ENCODE measurements at places on chromosomes 3 and 15.

DNA sequence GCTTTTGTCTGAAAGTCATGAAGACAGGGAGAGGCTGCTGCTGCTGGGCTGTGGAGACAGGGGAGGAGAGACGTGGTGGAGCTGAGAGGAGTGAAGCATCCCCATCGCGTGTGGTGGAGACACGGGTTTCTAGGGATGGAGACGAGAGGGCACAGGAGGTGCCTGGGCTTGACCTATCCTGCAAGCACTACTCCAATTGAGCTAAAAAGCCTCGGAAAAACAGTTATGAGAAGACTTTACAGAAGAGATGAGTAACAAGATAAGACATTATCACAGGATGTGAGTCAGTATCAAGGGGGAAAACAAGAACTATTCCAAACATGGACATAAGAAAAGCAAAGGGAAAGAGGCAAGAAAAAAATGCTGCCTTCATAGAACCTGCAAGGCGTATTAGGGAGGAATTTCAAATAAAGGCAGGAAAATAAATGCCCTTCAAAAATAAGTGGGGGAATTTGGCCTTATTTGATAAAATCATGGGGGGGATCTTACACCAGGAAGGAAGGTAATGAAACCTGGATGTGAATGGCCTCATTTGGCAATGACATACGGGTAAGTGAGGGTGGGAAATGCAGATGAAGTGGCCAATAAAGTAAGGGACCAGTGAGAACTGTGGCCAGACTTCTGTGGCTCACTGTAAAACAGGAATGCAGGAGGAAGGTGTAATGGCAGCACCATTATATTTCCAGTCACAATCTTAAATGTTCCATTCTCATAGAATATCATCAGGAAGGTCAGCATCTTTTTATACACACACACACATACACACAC is 97.9 kb downstream of the PLD1 start:
- DNase-seq = no peak

DNA sequence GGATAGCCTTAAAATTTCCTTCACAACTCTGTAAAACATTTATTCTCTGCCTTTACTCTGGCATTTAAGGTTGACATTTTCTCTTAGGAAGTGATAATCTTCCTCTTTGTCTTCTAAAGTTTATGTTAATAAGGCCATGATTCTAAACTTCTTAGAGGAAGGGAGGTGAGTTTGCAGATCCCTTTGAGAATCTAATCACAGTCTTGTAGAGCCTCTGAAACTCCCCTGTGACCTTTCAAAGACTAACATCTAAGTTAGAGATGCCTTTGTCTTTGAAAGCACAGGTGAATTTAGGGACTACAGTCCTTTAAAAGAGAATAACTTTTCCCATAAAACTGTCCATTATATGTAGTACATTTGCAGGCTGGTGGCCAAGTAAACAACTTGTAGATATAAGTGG is 115.1 kb downstream of the PLCL2 start:
- DNase-seq = no peak

DNA sequence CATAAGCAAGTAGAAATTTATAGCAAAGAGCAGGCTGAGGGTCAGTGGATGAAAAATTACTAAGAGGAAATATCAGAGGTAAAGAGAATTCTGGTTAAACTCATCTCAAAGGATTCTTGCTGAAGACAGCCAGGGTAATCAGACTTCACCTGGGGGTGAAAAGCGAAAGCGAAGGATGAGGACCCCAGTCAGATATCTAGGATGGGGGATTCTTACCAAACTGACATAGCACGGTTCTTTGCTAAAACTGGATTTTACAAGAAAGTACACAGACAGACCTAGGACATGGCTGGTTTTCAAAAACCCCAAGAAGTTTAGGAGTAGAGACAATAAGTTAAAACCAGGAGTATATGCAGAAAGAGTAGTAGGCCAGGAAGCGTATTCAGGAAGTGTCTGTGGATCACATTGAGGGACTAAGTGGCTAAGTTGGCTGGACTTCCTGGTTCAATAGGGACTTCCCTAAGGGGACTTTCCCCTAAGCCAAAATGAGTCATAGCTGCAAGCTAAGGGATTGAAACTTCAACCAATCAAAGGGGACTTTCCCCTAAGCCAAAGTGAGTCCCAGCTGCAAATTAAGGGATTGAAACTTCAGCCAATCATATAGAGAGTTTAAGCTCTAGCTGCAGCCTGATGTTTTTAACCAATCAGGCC is 2.4 kb upstream of the CFAP91 start:
- peak; percentile 40 for DNase-seq

GRCh38 chr15:69422336-69422895 is 8.3 kb downstream of the KIF23 start:
- no peak for DNase-seq

DNA sequence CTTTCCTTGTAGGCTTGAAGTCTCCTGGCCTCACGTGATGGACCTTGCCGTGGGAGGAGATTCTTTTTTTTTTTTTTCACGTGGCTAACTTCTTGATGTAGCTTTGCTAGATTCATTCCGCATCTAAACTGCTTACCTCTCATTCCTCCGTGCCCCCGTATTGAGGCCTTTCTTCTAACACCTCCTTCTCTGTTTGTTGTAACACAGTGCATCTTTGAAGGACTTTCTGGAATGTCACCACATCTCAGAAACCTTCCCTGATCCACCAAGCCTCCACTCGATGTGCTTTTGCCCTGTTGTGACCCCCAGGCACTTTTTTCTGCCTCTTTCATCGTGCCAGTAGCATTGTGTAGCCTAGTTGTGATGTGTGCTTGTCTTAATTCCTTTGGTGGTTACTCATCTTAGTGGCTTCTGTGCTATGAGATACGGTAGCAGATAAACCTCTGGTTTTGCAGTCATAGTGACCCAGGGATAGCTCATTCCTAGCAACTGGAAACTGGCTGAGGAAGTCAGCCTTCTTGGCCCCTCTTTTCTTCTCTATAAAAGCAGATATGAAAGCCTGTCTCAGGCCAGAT is 1.6 kb upstream of the BNC1 start:
- no peak for DNase-seq

GRCh38 chr3:73098873-73099272 is 37.4 kb downstream of the EBLN2 start:
- no peak for DNase-seq

DNA sequence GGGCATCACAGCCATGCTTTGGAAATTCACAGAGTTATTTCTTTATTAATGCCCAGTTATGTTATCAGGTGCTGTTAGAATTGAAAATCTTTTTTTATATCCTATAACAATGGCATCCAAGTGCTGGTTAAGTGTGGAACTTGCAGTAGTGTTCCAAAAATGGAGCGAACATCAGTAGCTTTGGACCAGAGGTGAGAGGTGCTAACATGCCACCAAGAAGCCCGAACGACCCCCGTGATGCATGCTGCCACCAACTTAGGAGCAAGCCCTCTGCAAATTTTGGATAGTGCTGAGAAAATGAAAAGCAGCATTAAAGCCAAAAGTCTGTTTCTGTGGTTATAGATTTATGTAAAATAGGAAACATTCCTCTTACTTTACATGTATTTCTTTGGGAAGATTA is 24.8 kb downstream of the RBP1 start:
- DNase-seq = no peak

GRCh38 chr3:16647668-16648067 is 42.4 kb upstream of the DAZL start:
- no peak for DNase-seq

- DNase-seq = no peak
Observed at GRCh38 chr3:8538913-8539312, 37.3 kb downstream of the LMCD1 start.

DNA sequence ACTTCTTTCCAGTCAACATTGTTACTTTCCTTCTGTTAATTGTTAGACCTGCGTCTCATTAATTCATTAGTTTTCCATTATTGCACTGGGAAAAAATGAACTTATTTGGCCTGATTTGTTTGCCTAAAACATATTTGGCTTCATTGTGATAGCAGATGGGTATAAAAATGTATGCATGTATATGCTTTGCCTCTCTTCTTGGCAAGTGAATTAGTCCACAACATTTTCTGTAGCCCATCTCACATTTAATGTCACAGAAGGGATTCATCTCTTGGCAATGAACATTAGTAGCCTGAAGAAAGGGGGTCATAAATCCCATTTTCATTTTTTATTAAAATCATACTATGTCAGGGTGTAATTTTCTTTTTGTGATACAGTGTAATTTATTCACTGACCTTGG is 125.2 kb downstream of the TUSC7 start:
- no peak for DNase-seq

GRCh38 chr3:162400697-162401096 is 904.1 kb downstream of the OTOL1 start:
- no peak for DNase-seq
